ENCODE measurements at places on chromosomes 5 and 9.
A peak's percentile ranks its signal among the peaks of the same experiment; 100 is the strongest.

DNA sequence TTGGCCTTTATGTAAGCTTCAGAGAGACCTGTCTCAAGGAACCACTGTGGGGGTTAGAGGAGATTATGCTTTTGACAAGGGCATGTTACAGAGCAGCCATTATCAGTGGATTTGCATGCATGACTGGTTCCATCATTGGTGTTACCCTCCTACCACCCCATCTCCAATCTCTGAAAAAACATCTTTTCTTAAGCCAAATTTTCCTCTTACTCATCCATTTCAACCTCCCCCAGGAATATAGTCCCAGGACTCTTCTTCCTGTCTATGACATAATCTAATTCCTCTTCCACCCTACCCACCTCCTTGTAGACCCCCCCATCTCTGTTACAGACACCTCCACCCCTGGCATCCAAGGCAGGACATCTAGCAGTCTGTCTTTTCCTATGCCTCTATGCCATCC is 33.1 kb upstream of the ADRB2 start:
- no peak for DNase-seq

GRCh38 chr9:36006549-36007315 is 30.0 kb upstream of the RECK start:
- DNase-seq = peak; percentile 8

DNA sequence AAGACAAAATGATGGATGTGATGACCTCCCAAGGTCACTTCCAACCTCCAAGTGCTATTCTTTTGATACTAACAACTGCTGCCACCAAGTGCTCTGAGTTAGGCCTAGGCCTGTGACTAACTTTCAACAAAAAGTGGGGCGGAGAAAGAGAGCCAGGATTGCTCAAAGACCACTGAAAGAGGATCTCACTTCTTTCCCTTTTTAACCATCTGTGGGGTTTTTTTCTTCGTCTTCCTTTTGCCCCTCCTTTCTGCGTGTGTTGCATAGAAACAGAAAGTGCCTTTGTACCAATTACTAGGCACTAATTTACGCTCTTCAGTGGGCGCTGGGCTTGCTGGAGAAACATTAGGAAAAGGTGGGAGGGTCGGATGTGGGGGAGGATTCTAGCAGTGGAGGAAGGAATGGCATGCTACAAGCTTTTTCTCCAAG is 8.0 kb downstream of the KLF9 start:
- no peak for DNase-seq

DNA sequence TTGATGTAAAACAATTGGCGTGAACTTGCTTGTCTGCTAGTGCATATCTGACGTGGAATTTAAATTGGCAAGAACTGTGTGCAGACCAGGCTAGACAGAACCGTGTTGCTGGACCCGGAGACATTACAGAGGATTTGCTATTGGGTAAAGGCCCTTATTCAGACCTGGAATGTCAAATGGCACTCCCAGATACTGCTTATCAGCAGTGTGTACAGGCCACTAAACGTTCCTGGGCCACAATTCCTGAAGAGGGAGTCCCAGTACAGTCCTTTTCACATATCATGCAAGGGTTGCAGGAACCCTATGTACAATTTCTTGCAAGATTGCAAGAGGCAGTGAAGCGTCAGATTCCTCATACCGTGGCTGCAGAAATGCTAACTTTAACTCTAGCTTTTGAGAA is 13.5 kb upstream of the MCCC2 start:
- no peak for DNase-seq

- peak; percentile 18 for DNase-seq
Measured at GRCh38 chr5:50476549-50476948, 35.5 kb upstream of the EMB start.

DNA sequence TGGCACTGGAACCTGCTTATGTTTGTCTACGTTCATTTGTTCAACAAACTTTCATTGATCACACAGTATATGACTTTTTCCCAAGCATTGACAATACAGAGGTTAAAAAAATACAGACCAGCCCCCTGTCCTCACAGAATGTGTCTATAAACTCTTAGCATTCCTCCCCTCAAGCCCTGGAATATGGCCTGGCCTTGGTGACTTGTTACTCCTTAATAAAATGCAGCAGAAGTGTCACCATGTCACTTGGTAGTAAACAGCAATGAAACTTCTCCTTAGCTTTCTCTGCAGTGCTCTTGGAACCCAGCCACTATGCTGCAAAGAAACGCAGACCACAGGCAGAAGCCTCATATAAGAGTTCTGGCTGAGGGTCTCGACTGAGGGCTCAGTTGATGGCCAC is 19.1 kb upstream of the SLC1A3 start:
- DNase-seq = no peak

DNA sequence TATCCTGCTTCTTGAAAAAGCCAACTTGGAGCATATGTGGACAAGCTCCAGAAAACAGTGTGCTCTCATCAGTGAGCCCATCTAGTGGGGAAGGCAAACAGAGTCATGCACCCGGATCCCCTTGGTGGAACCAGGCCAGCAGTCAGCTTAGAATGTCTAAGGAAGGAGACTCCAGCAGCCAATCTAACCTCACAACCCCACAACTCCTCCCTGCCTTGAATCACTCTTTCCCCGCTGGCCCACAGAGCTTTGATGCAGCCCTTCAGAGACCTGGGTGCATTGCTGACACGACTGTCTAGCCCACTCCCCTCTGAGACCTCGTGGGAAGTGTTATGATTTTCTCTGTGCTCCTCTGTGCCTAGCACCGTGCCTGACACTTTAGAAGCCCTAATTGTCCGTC is 623.7 kb downstream of the BNC2 start:
- no peak for DNase-seq

DNA sequence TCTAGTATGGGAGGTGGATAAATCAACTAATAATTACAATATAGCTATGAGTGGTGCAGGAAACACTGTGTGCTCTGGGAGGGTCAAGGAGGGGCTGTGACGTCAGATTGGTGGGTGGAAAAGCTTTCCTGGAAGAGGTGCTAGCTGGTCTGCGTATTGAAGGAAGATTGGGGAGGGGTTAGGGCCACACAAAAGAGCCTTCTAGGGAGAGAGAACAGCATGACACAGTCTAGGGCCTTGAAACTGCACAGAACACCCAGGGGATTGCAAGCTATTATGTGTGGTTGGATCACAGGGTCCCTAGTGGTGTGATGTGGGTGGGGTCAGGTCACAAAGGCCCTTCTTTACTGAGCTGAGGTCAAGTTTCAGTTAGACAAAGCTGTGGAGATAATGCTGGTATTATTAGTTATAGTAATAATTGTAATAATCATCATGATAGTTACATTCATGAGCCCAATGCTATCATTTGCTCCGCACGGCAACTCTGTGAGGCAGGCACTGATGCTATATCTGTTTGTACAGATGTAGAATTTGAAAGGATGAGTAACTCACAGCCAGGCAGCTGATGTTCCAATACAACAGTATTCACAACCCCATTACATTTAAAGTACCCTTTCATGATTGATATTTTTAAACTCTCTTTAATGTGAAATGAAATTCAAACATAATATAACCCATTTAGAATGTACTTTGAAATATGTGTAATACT is 197.4 kb upstream of the IL12B start:
- no peak for DNase-seq

GRCh38 chr9:1876891-1877496 is 138.2 kb upstream of the SMARCA2 start:
- no peak for DNase-seq

- no peak for DNase-seq
Measured at GRCh38 chr5:158907856-158908255, 191.9 kb downstream of the EBF1 start.

DNA sequence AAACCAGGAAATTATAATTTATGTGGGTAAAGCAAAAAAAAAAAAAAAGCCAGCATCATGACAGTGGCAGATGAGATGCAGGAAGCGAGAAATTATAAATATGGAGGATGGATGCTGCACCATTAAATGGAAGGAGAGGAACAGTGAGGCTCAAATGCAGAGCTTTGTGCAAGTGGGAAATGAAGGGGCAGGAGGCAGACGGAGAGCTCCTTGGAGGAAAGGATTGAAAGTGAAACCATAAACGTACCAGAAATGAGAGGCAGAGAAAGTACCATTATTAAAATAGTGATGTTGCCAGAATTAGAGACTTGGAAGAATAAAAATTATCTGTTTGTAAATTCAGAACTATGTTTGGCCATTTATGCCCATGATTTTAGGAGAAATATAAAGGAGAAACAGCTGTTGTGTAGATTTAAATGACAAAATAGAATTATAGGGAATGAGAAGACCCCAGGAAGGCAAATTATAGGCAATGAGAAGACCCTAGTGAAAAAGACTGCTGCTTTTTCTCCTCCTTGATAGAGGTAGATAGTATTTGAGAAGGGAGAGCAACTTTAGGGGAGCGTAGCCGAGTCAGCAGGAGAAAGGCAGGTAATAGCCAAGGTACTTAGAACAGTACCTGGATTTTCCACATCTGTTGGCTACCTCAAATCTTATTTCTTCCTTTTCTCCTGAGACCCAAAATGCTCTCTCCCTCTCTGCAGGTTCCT is 341.0 kb upstream of the CD180 start:
- DNase-seq = no peak

DNA sequence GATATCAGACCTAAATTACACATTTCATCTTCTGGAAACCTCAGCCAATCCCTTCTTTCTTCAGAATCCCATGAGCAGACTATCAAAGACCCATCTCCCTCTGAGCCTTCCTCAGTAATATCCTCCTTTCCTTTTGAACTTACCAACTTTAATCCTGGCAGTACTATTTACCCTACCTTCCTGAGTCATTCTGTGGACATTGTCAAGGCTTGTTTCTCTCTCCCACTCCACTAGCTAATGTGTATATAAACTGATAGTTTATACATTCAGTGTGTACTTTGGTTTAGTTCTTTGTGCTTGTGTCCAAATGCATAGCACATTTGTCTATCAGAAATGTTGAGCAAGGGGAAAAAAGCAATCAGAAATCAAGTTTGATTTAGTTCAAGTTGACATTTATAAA is 568.3 kb downstream of the CSNK1G3 start:
- no peak for DNase-seq

DNA sequence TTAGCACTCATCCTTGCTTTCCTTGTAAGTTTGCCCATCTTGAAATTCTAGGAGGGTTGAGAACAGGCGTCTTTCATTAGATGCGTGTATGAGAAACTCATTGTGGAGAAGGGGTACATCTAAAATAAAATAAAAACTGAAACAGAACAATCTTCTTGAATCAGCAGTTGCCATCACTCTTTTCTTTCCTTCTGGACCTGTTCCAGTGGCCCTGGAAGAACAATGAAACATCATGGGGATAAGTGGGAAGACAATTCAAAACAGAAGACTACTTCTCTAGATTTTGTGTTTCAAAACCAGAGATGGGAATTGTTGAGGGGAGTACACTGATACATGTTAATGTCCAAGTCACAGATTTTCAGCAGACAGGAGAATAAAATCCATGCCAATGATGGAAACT is 59.9 kb downstream of the SLC1A3 start:
- no peak for DNase-seq

- DNase-seq = no peak
Measured at GRCh38 chr5:149302641-149303040, 31.0 kb downstream of the AFAP1L1 start.

GRCh38 chr9:4237748-4238511 is 61.9 kb downstream of the GLIS3 start:
- DNase-seq = no peak

- no peak for DNase-seq
Measured at GRCh38 chr5:73436535-73437100, 12.0 kb downstream of the FOXD1 start.

DNA sequence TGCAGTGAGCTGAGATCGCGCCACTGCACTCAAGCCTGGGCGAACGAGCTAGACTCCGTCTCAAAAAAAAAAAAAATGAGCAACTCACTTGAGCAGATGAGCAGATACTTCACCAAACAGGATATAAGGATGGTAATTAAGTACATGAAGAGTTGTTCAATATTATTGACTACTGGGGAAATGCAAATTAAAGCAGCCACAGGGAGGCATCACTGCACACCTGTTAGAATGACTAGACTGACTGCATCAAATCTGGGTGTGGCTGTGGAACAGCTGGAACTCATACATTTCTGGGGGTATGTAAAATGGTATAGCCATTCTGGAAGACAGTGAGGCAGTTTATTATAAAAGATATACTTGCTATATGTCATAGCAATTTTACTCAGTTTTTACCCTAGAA is 93.0 kb downstream of the WNK2 start:
- DNase-seq = no peak

GRCh38 chr9:72156586-72156985 is 7.3 kb downstream of the GDA start:
- no peak for DNase-seq

- no peak for DNase-seq
Measured at GRCh38 chr9:16505199-16505598, 365.3 kb downstream of the BNC2 start.

- no peak for DNase-seq
Measured at GRCh38 chr5:15852949-15853348, 326.6 kb downstream of the MARCHF11 start.

- DNase-seq = no peak
Measured at GRCh38 chr9:114921171-114921570, 9.2 kb downstream of the TNFSF8 start.

DNA sequence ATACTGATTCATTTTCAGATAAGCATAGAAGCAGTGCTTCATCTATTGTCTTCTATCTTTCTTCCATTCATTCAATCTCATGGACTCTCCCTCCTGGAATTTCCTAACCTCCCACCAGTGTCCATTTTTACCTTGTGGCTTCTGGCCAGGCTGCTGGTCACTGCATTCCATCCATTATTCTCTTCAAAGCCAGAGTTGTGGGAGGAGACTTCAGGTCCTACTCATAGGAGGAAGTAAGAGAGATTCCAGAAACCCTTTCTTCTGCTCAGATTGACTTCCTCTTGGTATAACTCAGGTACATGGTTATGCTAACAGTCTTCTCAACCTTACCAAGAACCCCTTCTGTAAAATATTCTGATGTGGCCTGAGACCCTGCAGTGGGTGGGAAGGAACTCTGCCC is 153.3 kb upstream of the SLC12A2 start:
- DNase-seq = no peak

DNA sequence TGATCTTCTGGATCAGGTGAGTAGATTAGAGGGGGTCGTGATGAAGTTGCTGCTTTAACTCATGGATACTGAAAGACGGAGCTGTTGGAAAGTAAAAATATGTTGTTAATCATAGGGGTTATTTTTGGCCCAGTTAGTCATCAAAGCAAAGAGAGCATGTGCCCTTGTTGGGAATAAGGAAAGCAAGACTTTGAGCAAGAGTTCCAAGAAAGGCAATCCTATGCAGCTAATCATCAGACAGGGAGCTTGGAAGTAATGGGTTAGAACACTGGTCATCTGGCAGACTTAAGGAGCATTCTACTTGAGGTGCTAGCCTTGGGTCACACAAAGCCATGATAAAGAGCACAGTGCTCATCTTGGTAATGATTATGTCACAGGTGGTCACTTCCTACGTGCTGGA is 18.3 kb downstream of the ASPN start:
- no peak for DNase-seq

- DNase-seq = no peak
Measured at GRCh38 chr9:91422758-91423711, 597 bp downstream of the NFIL3 start.

- no peak for DNase-seq
Measured at GRCh38 chr5:143024228-143024920, 254.2 kb downstream of the ARHGAP26 start.

- DNase-seq = no peak
Measured at GRCh38 chr5:43041110-43041668, 1.1 kb upstream of the ANXA2R start.
